ENCODE measurements at places on chromosomes 6 and 20. TPM values are rescaled to one million over a fixed set of nuclear protein-coding genes. Genes with fewer than 3 reads are reported as not detected.

DNA sequence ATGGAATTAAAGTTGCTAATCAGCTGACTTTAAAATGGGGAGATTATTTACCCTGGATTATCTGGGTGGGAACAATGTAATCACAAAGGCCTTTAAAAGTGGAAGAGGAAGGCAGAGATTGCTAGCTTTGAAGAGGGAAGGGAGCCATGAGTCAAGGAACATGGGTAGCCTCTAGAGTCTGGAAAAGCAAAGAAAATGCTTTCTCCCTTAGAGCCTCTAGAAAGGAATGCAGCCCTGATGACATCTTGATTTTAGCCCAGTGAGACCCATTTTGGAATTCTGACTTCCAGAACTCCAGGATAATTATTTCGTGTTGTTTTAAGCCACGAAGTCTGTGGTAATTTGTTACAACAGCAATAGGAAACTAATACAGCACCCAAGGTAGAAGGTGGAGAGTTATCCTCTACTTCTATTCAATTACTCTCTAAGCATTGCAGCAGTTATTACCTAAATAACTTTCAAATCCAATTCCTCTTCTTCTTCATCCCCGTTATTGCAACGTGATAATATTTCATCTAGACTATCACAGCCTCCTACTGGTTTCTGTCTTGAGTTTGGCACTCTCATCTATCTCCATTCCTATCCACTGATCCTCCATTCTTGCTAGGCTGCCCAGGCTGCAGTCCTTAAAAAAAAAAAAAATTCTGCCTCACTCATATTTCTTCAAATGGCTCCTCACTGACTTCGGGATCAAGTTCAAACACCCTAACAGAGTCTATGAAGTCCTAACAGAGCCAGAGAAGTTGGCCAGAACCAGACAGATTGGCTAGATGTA, 224.3 kb downstream of the BTBD9 start:
- DNase-seq = no peak

- peak; percentile 68 for DNase-seq
Observed at GRCh38 chr6:118377711-118378414, 170.2 kb upstream of the PLN start.

DNA sequence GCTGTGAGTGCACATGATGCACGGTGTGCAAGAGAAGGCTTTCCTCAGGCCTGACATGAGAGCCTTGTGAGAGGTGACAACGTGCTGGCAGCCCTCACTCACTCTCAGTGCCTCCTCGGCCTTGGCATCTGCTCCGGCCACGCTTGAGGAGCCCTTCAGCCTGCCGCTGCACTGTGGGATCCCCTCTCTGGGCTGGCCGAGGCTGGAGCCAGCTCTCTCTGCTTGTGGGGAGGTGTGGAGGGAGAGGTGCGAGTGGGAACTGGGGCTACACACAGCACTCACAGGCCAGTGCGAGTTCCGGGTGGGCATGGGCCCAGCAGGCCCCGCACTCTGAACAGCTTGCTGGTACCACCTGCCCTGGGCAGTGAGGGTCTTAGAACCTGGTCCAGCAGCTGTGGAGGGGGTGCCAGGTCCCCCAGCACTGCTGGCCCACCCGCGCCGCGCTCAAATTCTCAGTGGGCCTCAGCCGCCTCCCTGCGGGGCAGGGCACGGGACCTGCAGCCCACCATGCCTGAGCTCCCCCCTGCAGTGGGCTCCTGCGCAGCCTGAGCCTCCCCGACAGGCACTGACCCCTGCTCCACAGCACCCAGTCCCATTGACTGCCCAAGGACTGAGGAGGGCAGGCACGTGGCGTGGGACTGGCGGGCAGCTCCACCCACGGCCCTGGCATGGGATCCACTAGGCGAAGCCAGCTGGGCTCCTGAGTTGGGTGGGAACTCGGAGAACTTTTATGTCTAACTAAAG, 74.9 kb upstream of the BMP5 start:
- DNase-seq = no peak

DNA sequence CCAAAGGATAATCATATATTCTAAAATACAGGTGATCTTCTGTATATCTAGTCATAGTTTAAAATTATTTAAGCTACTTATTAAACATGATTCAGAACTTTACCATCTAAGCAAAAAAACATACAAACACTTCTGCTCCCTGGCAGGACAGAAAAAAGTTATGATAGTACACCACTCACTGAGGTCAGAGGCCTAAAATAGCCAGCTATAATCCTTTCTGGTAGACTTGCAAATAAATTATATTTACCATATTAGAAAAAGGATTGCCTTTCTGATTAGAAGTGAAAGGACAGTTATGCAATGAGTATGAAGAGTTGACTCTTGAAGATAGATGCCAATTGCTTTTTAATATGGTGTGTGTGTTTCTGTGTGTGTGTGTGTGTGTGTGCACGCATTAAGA, 207.4 kb downstream of the BMP2 start:
- DNase-seq = no peak

GRCh38 chr6:129030215-129030614, 147.3 kb downstream of the LAMA2 start:
- DNase-seq = no peak

DNA sequence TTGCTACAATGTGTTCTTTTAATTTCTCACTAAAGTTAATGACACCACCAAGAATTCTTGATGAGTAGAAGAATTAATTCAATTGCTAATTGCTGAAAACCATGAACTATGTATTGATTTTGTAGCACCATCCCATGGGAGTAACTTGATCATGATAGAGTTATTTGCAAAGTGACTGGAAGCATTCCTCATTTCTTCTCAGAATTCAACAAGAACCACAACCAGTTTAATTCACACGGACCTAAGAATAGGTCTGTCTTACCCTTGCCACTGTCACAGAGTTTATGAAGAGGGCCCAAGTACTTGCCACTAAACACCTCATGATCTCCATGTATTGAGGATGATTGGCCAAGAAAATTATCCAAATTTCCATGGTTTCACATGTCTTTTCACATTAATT, 222.2 kb downstream of the TMEM242 start:
- DNase-seq = no peak

DNA sequence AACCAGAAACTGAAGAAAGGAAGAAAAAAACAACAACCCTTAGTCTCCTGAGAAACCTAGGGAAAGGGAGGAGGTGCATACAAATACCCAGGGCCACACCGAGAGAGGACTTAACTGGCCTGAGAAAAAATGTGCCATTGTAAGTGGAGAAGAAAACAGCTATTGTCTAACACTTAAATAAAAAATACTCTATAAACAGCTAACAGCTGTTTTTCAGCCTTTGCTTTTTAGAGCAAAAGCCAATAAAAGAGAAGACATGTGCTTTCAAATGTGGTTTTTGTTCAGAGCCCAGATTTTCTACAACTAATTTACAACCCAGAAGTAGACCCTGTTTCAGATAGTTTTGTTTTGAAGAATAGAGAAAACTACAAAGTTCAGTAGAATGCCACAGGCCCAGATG, 56.0 kb upstream of the SLC22A16 start:
- no peak for DNase-seq

DNA sequence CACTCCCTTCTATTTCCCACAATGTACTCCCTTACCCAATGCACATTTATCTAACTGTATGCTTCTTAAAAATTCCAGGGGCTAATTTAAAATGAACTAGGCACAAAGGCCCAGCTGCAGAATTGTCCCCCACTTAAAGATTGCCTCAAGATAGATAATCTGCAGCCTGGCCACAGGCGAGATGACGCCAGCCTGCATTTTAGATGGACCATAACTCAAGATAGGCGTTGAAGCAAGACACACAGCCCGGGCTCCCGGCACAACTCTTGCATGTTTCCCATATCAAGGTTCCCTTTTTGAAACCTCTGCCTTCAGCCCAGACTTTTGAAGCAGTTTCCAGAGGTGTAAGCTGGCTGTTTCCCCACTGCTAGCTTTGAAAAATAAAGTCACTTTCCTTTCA, 3.2 kb upstream of the REPS1 start:
- DNase-seq = no peak

DNA sequence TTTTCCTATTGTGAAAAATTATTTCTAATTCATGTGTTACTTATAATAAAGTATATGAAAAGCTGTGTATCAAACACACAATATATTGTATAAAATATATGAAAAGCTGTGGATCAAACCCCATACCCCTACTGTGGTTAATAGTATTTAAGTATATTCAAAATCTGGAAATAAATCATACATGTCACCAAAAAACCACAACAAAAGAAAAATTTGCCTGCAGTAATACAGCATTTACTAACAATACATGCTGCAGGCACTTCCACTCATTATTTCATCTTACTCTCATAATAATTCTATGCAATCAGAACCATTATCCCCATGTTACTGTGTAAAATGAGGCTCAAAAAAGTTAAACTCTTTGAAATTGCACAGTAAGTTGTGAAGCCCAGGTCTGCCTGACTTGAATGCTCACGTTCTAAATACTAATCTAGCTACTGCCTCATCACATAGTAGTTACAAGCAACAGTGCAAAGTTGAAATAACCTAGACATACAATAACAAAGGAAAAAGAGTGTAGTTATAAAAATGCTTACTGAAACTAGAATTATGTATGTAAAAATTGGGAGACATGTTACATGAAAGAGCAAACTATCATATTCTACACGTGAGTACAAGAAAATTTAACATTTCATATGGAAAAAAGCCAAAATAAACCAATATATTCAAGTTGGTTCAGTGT, 61.7 kb downstream of the FAM217A start:
- DNase-seq = no peak

DNA sequence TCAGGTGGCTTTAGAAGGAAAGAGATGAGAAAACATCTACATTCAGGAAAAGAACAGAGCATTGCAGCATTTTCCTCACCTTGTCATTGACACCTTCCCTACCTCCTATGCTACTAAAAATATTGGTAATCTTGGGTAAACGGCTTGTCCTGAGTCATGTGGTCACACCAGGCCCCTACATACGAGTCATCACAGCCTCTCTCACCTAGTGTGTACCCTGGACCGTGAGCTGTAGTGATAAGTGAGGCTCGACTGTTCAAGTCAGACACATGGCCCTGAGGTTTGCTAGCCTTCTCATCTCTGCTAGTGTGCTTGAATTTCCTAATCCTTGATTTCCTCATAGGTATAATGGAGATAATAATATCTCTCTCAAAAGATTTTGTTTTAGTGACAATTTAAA, 29.6 kb upstream of the TMEM244 start:
- no peak for DNase-seq

DNA sequence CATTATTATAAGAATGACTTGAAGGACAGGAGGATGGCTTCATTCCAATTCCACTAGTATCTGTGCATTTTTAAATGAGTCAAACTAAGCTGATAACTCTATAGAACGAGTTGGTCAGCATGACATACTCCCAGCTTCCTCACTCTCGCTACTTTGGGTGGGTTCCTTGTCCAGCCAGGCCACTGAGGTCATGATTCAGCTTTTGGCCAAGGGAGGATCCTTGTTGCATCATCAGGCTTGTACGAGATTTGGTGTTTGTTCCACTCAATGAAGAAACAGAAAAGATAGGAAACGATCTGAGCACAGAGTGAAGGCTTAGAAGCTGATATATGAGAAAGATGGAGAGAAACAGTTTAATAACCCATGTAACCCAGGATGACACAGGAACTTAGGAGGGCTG, 19.8 kb downstream of the NEDD9 start:
- no peak for DNase-seq

DNA sequence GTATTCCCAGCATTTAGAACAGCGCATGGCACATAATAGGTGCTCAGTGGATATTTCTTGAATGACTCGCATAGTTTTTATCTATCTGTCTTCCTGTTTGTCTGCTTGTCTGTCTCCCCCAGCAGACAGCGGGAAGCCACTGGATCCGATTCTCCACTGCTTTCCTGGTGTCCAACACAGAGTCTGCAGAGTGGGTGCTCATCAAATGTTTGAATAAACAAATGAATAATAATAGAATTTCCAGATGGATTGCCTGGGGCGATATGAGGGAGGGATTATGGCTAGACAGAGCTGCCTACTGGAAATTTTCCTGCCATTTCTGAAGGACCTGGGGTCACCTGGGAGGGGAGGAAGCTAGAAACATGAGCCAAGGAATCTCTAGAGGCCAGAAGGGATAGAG, 18.9 kb downstream of the CDH22 start:
- no peak for DNase-seq

DNA sequence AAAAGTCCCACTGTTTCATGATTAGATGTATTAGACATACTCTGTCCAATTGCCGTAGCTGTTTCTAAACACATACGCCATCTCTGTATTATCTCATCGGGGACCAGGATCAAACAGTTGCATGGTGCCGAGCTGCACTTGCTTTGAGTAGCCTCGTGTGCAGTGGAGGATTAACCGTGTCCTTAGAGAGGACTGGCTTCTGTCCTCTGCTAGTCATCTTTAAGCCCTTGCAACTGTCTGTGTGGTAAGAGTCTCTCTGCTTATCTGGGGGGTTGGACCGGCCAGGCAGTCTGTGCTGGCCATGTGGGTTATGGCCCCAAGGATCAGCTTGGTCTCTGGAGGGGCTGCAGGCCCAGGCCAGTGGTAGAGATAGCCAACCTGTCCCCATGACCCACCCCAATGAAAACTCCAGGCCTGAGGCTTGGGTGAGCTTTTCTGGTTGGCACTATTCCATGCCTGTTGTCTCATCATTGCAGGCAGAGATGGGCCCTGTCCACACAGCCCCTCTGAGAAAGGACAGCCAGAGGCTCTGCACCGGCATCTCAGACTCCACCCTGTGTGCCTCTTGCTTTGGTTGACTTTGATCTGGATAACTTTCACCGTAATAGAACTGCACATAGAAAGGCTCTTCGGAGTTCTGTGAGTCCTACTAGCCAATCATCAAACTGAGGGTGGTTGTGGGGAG, 137.3 kb upstream of the SNX9 start:
- no peak for DNase-seq

The MUCL3 gene
- total RNA-seq = not detected

The LPA gene
- not detected for total RNA-seq

The PROKR2 gene
- total RNA-seq = not detected

The CALHM4 gene
- total RNA-seq = 0.67 TPM

The DEFB118 gene
- total RNA-seq = not detected

The SLC4A11 gene
- total RNA-seq = 0.65 TPM

The ARMC2 gene
- total RNA-seq = 5.7 TPM

The AVP gene
- total RNA-seq = not detected

The FERMT1 gene
- total RNA-seq = 0.53 TPM
